ENCODE measurements at places on chromosomes 5 and 9. TPM values are rescaled to one million over a fixed set of nuclear protein-coding genes. Genes with fewer than 3 reads are reported as not detected.

Gene ERGIC1
- total RNA-seq, result 41.5 TPM

GRCh38 chr5:114729986-114730385, 368.1 kb downstream of the KCNN2 start:
- DNase-seq, result no peak

DNA sequence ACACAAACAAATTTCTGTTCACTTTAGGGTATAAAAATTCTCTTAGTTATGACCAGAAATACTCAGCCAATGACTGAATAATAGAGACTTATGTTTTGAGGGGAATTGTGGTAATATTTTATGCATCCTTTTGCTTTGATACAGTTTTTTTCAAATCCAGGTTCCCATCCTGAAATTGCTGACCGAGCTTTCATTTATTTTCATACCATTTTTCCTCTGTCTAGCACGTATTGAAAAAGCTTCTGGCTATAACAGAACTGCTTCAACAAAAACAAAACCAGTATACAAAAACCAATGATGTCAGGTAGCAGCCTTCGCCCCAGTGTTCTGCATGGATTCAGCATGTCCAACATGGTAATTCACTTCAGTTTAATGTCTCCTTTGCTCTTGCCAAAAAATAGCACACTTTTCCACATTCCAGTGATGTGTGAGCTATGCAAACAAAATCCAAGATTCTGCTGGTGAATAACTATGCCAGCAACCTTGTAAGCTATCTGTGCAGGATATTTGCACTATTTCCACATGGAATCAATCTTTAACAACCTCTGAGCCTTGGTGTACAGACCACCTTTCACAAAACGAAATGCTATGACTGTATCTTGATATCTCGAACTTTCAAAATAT, 22.0 kb downstream of the CCNH start:
- no peak for DNase-seq

Gene SLC24A2
- 10.8 TPM for total RNA-seq

Gene SLC25A48
- total RNA-seq, result 0.62 TPM
